ENCODE measurements at places on chromosomes 4 and X.

DNA sequence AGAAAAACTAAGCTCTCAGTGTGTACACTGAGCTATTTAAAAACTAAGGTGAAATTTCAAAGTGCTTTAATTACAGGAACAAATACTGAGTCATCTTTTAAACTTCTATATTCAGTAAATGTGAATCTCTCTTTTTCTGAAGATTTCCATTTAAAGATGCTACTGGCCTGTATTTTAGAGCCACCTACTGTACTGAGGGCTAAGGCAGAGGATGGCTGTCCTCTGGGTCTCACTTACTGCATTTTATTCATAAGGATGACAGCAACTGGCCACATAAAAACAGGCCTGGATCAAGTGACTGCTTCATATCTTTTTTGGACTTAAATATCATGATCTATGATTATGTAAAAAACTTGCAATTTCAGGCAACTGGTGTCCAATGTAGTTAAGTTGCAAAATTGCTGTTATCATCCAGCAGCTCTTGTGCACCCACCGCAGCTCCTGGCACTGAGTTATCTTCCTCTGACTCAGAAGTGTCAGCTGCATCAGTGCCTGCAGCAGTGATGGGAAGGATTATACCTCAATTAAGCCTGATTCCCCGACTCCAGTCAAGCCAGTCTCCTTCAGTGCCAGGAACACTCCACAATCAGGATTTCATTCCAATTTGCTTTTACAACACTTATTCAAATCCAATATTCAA lies 1073.7 kb downstream of the PDHA2 start:
- peak; percentile 32 for DNase-seq

DNA sequence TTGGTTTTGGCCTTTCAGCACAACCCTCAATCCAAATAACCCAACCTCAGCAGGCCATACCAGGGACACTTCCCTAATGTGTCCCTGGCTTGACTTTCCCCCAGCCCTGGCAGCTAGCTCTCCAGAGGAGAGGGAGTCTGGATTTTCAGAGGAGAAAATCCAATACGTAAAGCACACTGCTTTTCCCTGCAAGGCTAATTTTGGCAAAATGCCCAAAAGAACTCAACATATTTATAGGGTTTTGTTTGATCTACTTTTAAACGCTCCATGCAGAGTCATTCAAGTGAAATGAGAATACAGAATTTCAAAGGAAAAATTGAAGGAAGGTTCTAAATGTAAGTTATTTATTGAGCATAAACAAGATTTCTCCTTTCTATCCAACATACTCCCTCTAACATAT lies 167.2 kb downstream of the SH3KBP1 start:
- DNase-seq: no peak

DNA sequence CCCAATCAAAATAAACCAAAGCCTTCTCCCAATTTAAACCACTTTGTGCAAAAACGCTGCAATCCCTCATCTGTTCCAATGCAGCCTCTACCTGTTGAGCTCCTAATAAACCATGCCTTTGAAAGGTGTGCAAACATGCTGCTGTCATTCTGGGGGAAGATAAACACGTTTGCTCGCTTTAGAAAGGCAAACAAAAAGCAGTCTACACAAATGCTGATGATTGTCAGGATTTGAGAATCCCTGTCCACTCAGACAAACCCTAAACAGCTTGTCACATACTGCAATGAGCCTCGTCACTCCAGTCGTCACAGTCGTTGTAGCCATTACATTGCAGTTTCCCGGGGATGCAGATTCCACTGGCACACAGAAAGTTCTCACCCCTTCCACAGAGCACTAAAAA lies 145.2 kb downstream of the CORIN start:
- no peak for DNase-seq

- DNase-seq: no peak
Observed at GRCh38 chr4:48131736-48132135, 2.3 kb downstream of the TXK start.

DNA sequence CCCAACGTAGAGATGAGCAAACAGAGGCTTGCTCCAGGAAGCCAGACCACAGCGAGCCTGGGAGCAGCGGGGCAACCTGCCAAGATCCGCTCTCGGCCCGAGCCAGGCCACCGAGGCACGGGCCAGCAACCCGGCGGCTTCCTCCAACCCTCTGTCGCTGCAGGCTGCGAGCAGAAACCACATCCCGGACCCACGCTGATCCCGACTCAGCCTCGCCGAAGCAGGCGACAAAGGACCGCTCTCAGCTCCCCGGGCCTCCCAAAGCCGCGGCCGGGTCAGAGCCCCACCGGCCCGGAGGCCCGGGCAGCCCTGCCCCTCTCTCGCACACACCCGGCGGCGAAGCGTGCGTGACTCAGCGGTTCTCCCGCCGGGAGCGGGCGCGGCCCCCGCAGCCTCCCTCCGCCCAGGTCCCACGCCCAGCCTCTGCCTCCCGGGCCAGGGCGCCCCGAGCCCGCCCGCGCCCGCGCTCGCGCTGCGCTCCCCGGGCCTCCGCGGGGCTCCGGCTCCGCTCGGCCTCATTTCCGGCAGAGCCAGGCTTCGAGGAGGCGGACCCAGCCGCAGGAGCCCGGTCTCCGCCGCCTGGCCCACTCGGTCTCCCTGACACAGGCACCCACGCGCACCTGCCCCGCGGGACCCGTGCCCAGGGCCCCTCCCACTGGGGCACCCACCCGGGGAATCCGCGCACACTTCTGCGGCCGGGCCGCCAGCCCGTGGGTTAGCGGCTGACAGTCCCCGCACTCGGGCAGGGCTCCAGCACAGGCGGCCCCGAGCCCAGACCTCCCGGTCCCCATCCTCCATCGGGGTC lies 1.7 kb downstream of the PPP2R2C start:
- peak; percentile 81 for DNase-seq

GRCh38 chr4:169582203-169582602 lies 30.2 kb downstream of the NEK1 start:
- DNase-seq: no peak

DNA sequence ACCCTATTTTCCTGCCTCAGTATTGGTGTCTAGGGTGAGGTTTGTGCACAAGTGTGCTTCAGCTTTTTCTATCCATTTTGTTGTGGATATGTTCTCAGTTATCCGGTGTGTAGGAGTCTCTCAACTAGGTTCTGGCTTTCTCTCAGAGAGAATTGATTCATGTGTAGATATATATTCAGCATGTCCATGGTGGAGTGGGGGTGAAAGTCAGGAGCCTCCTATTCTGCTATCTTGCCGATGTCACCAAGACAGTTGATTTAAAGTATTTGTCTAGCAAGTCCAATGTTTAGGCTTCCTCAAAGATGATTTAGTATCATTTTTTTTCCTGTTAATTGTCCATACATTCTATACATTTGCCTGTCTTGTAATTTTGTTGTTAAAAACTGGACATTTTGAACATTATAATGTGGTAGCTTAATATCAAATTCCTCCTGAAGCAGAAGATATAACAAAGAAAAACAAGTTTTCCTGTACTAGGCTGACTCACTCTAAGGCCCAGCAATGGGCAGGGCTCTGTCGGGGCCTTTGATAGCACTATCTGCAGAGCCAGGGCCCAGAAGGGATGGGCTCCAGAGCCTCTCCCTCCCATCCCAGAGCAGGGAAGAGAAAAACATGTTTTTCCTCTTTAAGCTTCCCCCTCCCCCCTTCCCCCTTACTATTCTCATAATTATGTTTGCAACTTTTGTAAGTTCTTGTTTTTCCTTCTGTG lies 37.6 kb downstream of the GLUD2 start:
- DNase-seq: no peak

GRCh38 chrX:5823903-5824302 lies 404.8 kb downstream of the NLGN4X start:
- no peak for DNase-seq

- no peak for DNase-seq
Observed at GRCh38 chr4:1026115-1026514, 14.7 kb downstream of the FGFRL1 start.

- no peak for DNase-seq
Observed at GRCh38 chrX:39137363-39137954, 336.2 kb downstream of the MID1IP1 start.

GRCh38 chrX:102968216-102968615 lies 31.1 kb downstream of the RAB40AL start:
- DNase-seq: no peak

GRCh38 chr4:158302076-158302866 lies 92.0 kb downstream of the TMEM144 start:
- no peak for DNase-seq

- DNase-seq: no peak
Observed at GRCh38 chr4:161172396-161173026, 991.3 kb downstream of the FSTL5 start.

GRCh38 chr4:73019462-73020047 lies 50.0 kb downstream of the COX18 start:
- peak; percentile 45 for DNase-seq

- DNase-seq: no peak
Observed at GRCh38 chr4:2295900-2296442, 34.1 kb upstream of the MXD4 start.

DNA sequence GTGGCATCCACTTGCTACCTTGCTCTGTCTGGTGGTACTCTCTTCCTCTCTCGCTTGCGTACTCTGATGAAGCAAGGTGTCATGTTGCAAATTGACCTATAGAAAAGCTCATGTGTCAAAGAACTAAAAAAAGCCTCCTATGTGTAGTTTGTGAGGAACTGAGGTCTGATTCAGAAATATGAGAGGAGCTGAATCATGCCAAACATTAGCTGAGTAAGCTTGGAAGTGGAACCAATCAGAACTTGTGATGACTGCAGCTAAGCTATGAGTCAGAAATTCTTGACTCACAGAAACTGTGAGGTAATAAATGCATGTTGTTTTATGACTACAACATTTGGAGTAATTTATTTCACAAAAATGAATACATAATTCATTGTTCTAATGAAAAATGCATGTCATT lies 2138.8 kb downstream of the PCDH7 start:
- DNase-seq: no peak

DNA sequence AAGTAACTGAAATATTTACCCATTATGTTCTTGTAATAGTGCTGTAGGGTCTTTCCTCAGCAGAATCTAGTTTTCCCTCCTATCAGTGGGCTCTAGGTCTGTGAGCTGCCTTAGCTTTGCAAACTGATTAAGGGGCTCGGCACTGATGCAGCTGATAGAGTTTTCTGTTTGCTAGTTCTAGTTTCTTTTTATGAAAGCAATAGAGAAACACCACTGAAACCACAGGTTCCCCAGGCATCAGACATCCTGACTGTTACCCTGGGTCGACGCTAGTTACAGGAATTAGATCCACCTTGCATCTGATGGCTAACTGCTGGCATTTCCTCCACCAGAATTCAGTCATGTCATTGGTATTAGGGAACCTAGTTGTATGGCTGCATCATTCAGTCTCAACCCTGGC lies 225.0 kb upstream of the VCX start:
- no peak for DNase-seq

DNA sequence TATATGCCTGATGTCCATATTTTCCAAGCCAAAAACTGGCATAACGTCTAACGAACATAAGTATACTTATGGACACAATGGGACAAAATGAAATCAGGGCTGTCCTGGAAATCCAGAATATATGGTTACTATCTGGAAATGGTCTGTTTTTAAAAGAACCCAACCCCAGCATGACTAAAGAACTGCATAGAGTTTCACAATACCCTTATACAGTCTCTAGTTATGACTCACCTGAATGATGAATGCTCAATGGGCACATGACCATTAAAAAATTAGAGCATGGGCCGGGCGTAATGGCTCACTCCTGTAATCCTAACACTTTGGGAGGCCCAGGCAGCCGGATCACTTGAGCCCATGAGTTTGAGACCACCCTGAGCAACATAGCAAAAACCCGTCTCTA lies 31.8 kb downstream of the AMMECR1 start:
- no peak for DNase-seq
